Stimulated activated CD8-positive, alpha-beta memory T cell treated with anti-CD3 and anti-CD28 coated beads, Interleukin-12 subunit alpha, Interleukin-12 subunit beta, amount 100 ng/mL, for 4 hours (primary cell): ENCODE measurements at places on chromosomes 12 and 14.

GRCh38 chr14:74955229-74956026 is at the start of gene PGF:
PGF (minus strand) TSS chr14:74955597; CDS start chr14:74955242, 355 bp downstream.
- DNase-seq, result no peak

GRCh38 chr12:6478416-6478815 is 7.9 kb upstream of the VAMP1 start:
- no peak for DNase-seq

- no peak for DNase-seq
These were observed 27.0 kb upstream of the ESRRB start for GRCh38 chr14:76348898-76349297.

DNA sequence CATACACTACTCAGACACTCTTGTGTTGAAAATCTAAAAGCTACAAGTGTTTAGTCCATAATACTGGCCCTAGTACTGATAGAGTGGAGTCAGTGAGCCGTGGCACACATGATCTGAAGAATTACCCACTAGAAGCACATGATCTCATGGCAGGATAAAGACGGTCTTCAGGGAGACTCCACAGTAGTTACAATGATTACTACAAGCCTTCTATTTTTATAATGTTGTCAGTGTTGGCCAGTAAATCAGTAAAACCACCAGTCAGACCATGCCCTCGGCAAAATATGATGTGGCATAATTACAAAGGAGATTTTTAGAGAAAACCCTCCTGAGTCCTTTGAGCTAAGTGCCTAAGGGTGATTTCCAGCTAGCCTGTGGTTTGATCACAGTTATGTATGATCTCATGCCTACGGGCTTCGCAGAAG is 114.9 kb downstream of the PDZRN4 start:
- no peak for DNase-seq

DNA sequence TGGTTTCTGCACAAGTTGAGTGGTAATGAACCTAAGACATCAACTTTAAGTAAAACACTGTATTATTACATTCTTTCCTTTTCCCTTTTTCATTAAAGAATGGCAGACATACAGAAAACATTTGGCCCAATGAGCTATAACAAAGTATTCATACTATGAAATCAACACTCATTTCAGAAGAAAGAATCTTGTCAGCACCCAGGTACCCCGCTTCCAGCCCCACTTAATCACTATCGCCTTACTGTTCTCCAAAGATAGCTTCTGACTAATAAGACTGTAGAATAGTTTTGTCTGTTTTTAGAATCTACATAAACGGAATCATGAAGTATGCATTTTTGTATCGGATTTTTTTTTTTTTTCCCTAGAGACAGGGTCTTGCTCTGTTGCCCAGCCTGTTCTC is 9.5 kb downstream of the CNTN1 start:
- no peak for DNase-seq

DNA sequence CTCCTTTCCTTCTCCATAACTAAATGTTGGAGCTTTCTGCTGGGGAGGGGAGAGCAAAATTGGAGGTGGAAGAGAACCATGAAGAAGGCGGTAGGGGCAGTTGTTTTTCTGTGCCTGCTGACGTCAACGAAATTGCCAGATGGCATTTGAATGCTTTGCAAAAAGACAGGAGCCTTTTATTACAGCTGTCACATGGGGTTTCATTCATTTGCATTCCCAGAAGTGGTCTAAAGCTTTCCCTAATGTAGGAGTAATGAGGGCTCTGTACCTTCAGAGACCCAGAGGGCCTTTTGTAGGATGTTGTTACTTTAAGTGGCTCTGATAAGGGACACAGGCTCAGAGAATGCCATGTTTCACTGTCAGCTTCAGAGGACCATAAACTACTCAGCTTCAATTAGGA is 107.1 kb upstream of the SLCO1C1 start:
- DNase-seq, result no peak

GRCh38 chr12:65878540-65878939 is 54.3 kb downstream of the HMGA2 start:
- DNase-seq, result no peak

DNA sequence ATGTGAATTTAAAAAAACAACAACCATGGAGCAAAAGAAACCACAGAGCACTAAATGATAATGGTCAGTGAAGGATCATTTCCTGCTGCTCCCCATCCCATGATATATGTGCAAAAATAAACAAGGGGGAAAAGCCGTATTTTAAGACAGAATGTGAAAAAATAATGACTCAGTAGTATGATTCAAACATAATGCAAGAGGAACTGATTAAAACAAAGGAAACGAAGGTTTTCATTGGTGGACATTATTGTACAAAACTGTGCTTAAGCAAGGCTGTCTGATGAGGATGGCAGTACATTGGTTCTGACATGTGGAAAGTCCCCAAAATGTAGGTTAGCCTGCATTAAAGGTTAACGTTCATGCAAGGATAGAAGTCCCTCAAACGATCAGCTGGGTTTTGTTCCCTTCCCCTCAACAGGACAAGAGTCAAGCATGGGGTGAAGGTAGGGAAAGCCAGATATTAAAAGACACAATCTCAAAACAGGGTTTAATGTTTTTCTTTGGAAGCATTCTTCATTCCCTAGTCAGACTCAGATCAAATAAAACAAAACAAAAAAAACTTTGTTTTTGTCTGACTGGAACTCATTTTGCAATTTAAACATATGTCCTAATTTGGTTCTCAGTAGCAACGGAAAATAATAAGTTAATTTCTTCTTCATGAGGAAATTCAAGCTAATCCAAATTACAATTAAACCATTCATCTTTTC is 26.3 kb upstream of the PTGDR start:
- no peak for DNase-seq

DNA sequence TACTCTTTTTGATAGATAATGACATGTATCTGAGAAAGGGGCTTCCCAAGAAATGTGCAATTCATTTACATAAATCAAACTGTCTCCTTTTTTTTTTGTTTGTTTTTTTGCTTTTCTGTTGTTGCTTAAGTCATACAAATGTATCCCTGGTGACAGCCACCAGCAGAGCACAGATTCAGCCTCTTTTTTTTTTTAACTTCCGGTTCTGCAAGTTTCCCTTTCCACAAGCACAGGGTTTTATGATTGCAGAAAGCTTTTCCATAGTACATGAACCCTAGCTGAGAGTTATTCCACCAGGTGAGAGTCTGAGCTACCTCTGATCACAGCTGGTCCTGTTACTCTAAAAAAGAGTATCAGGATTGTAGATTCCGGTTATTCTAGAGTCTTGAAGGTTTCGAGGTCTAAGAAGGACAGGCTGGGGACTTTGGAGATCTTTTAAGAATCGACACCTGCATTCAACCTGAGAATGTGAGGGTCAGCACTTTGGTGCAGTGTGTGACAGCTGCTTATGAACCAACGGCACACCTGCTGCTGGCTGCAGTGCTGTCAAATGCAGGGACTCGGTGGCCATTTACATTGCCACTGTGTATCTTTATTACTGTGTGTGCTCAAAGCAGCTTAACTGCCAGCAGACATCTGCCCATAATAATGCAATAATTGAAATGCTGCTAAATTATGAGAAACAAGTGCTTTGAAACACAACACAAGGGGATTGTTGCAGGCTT is 551.7 kb downstream of the NRXN3 start:
- DNase-seq, result no peak

DNA sequence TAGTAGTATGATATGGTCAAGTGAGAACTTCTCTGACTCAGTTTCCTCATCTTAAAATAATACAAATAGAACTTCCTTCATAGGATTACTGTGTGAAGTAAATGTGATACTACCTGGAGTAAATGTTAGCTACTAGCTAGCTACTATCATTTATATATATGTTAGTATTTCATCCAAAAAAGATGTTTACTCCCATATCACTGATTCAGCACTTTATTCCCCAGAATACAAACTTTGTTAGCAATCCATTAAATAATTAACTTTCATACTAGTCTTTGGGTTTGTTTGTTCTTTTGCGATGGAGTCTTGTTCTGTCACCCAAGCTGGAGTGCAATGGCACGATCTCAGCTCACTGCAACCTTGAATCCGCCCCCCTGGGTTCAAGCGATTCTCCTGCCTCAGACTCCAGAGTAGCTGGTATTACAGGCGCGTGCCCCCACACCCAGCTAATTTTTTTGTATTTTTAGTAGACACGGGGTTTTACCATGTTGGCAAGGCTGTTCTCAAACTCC is 8.4 kb downstream of the SBNO1 start:
- DNase-seq, result no peak

GRCh38 chr14:103185051-103186029 is 62.1 kb downstream of the TNFAIP2 start:
- DNase-seq, result no peak

GRCh38 chr12:131365821-131366260 is 345.0 kb upstream of the SFSWAP start:
- no peak for DNase-seq

DNA sequence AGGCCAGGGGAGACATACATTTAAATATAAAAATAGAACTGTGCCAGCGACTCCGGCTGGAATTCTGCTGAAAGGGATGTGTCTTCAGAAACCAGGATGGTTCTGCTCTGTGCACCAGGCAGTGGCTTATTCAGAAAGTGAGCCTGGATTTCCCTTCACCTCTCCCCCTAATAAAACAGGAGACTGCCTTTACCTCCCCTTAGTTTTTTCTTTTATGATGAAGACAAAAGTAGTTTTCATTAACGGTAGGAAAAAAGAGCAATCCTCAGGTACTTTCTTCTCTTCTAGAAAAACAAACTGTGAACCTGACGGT is 346 bp downstream of the SLC7A8 start:
- no peak for DNase-seq

- DNase-seq, result no peak
These were observed 10.7 kb downstream of the SCARB1 start for GRCh38 chr12:124852911-124853427.

DNA sequence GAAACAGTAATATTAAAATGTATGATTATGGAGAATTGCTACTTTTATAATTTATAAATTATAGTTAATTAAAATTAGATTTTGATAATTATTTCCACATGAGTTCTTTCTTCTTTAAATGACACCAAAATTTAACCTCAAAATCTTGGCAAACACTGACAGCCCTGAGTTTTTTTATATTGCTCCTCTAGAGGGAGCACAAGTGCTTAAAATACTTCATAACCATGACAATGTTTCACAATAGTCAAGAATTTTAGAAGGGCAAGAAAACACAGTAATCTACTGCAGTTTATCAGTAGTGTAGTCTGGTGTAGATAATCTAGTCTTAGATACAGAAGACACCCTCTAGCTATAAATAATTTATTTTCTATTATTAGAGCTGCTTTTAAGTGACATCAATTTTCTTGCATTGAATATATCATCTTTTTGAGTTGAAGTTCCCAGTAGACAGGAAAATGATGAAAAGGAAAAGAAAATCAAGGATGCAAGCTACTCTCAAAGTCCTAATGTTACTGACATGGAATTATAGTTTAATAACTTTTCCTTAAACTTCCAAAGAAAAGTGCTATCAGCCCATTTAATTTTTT is 14.3 kb upstream of the PTGER2 start:
- no peak for DNase-seq

GRCh38 chr14:21498540-21499526 is 12.3 kb downstream of the METTL3 start:
- no peak for DNase-seq

GRCh38 chr12:97063292-97063935 is 156.4 kb downstream of the NEDD1 start:
- DNase-seq, result no peak

GRCh38 chr14:88204221-88204620 is 118.8 kb downstream of the KCNK10 start:
- DNase-seq, result no peak

DNA sequence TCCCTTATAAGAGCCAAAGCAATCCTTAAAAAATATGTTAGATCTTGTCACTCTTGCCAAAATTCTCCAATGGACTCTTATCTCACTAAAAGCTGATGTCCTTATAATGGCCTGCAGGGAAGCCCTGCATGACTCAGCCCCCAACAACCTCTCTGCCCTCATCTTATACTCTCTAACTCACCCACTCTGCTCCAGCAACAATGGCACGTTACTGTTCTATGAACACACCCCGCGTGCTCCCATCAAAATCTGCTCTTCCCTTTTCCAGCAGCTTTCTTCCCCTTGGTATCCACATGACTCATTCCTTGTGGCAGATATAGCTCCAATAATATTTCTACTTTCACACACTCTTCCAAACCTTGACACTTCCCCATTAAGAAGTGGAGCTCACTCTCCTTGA is 108.1 kb downstream of the DENND5B start:
- no peak for DNase-seq

DNA sequence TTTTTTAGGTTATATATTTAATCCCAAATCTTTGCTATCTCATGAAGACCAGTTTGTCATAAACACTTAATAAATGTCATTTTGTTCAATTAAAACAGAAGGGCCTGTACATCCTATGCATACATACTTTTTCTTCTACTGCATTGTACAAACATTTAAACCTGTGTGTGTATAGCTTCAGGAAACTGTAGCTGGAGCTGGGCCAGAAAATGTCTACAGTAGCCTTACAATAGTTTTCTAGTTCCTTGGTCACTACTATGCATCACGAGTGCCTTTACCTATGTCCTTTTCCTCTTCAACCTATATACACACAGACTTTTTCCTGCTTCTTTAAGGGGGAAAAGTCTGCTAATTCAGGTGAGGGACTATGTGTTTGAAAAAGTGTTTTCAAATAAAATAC is 302.8 kb downstream of the PAWR start:
- DNase-seq, result no peak

- DNase-seq, result no peak
These were observed 69.0 kb downstream of the AKAP6 start for GRCh38 chr14:32397861-32398640.

DNA sequence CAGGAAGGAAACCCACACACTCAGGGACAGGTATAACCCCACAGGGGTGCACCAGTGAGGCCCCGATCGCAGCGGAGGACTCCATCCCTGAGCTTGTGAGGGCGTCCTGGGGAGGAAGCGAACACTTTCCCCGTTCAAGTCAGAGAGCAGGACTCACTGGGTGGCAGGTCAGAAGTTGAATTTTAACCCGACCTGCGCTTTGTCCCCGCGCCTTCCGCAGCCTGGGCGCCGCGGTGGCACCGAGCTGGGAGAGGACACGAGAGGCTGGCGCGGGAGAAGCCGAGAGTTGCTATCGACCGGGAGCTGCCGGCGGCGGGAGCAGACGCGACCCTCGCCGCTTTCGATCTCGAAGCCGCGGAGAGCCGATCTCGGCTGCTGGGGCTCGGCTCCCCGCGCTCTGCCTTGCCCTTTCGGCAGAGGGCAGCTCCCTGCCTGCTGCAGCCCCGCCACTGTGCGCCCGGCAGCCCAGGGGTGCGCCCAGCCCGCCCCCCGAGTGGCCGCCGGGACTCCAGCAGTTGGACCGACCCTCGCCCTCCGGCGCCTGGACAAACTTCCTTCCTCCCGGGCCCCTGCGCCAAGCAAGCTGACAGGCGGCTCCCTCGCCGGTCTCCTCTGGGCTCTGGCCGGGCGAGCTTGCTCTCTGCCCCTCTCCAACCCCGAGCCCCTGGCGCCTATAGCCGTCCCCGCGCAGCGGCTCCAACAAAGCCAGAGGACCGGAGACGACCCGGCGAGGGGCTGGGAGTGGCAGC is 918 bp downstream of the LIN7A start:
- DNase-seq, result no peak

- no peak for DNase-seq
These were observed 85.2 kb upstream of the MAX start for GRCh38 chr14:65187421-65188049.
